Esophagus squamous epithelium (tissue), 5 donors: ENCODE measurements at places on chromosomes 13 and 19.

DNA sequence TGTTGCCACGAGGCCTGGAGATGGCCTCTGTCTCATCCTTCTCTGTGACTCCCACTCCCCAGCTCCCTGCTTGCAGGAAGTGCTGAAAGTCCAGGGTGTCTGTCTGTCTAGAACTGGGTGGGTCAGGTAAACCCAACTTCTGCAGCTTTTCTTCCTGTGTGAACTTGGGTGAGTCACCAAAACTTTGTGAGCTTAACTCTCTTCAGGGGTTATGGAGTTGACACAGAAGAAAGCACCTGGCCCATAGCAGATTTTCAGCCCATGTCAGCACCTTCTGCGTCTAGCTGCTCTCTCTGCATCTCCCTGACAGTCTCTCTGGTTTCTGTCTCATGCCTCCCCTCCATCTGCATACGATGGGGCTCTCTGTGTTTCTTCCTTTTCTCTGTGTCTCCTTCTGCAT is 4.2 kb upstream of the CACNG7 start:
- no peak for DNase-seq

- DNase-seq, result no peak
Measured at GRCh38 chr19:2424686-2425621, 2.4 kb downstream of the TIMM13 start.

DNA sequence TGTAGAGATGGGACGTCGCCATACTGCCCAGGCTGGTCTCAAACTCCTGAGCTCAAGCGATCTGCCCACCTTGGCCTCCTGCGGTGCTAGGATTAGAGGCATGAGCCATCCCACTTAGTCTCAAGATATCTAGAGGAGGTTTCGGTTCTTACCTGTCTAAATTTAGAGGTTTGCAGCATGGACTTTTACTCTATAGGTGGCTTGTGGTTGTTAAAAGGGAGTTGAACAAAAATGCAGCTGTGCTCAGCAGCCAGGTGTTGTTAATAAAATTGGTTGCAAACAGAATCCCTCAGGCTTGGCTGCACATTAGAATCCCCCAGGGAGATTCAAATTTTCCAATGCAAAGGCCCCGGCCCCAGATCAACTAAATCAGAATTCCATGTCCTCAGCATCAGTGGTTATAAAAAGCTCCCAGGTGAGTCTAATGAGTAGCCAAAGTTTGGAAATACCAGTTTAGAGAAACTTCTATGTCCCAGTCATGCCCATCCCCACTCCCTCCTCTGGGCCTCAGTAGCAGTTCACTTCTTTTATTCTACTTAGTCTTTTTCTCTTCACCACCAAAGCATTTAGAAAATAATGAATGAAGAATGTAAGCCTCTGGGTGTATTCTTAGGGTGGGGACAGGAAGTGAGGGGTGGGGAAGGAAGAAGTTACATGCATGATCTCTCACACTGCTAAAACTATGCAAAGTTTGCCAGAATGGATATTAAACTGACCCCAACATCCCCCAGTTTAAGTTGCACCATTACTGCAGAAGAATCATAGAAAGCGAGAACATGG is 471.0 kb downstream of the COG6 start:
- no peak for DNase-seq

DNA sequence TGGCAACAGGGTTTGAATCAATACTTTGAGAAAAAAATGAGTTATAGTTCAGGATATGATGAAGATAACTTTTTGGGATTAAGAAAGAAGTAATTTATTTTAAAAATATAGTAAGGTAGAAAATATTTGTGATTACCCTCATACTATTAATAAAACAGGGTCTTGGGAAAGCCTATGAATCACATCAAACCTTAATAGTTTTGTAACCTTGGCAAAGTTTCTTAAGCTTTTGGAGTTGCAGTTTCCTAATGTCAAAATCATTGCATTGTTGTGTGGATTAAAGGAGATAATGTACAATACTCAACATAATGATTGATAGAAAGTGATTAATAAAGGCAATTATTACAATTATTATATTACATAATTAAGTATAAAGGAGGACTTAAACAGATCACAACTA is 149.0 kb downstream of the LMO7 start:
- DNase-seq, result no peak

- DNase-seq, result peak; percentile 48
Measured at GRCh38 chr19:35040826-35041547, 534 bp upstream of the HPN start.

DNA sequence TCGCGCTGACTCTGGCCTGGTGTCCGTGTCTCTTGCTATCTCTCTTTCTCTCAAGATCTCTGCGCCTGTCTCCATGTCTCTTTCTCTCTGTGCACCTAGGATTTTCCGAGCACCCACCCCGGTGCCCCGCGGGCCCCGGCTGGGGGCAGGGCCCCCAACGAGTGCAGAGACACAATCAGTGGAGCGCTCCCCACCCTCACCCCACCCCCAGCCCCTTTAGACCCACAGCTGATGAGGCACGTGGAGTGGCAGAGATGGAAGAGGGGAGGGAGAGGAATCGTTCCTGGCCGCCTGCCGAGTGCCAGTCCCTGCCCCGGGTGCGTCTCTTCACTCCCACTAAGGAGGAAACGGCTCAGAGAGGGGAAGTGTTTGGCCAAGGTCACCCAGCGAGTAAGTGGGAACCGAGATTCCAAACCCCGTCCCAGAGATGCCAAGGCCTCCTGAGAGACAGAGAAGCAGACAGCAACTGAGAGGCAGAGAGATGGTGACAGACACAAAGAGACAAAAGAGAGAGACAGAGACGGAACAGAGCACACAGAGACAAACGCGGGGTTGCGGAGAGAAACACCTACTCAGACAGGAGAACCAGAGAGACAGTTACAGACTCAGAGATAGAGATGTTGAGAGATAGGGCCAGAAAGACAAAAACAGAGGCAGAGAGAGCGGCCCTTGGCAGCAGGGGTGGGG is 626 bp upstream of the BCL3 start:
- DNase-seq, result no peak

GRCh38 chr19:39531834-39532232 is 819 bp downstream of the EID2B start:
- DNase-seq, result no peak

DNA sequence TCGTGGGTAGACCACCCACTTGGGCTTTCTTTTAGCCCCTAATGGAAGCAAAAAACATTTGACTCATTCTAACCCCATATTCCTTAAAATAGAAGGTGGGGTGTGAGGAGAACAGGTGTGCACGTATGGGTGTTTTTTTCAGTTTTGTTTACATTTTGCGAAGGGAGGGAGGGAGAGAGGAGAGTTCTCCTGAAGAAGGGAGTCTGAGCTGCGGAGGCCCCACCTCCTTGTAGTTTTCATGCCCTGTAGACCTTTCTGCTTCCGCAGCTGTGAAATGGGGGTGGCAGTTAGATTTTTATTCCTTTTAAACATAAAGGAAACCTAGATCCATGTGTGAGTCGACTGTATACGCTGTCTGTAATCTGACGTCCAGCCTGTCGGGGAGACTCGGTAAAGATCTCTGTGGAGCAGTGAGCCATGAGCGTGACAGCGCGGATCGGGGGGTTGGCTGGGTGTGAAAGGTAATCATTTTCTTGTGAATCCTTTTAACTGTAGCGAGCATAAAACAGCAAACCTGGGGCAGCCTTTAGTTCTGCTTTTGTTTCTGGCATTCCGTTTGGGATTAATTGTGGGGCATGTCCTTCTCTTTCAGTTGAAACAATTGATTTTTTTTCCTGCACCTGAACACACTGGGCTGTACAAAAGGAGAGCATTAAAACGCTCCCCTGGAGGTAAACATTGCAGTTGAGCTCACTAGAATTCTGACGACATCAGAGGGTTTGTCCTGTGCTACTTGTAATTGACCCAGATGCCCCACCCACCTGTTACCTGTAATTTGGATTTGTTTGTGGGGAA is 2.3 kb downstream of the UPF1 start:
- DNase-seq, result no peak

- DNase-seq, result no peak
Measured at GRCh38 chr13:95185311-95185710, 115.9 kb downstream of the ABCC4 start.

GRCh38 chr13:113843063-113843654 is 20.7 kb downstream of the GAS6 start:
- no peak for DNase-seq
